Stimulated activated CD4-positive, alpha-beta T cell treated with anti-CD3 and anti-CD28 coated beads, Interleukin-15, amount 100 ng/mL, for 24 hours (primary cell): ENCODE measurements at places on chromosomes 2 and 18.

DNA sequence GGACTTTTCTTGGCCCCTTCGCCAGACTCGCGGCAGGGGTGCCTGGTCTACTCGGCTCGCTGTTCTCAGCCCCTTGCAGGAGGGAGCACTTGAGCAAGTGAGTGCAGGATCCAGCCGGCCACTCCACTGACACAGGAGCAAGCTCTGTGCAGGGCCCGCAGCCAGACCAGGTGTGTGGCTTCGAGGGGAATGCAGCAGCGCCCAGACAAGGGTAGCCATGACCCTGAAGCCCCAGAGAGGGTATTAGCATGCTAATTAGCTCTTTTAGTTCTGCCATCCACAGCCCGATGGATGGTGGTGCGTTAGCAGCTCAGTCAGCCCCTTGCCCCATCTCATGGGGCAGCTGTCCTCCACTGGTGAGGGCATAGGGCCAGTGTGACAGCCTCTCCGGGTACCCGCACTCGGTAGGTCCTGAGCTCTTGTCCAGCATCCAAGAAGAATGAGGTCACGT, 103.2 kb upstream of the HS6ST1 start:
- DNase-seq: no peak

GRCh38 chr2:10225291-10226037, 77.2 kb upstream of the HPCAL1 start:
- DNase-seq: no peak

- DNase-seq: no peak
Measured at GRCh38 chr2:127820080-127820668, 9.2 kb upstream of the WDR33 start.

- no peak for DNase-seq
Measured at GRCh38 chr2:179910735-179911113, 49.3 kb upstream of the ZNF385B start.

DNA sequence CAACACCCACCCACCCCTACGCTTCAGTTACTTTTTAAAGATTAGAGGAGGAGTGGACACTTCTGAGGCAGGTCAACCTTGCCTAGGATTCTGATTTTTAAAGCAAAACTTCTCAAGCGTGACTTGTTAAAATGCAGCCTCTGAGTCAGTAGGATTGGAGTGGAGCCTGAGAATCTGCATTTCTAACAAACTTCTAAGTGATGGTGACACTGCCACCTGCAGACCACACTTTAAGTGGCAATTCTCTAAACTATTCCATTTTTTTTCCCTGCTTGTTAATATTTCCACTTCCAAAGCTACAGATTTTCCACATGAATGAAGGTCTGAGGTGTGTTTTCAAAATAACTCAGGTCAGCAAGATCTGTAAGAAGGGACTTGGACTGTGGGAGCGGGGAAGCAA, 171.1 kb upstream of the CCDC150 start:
- no peak for DNase-seq

DNA sequence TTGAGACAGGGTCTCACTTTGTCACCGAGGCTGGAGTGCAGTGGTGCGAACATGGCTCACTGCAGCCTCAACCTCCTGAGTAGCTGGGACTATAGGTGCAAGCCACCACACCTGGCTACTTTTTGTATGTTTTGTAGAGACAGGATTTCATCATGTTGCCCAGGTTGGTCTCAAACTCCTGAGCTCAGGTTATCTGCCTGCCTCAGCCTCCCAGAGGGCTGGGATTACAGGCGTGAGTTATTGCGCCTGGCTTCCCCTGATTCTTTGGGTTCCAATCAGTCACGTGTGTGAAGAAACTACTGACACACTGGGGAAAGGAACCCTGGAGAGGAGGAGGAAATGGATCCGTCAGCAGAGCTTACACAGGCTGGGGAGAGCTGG, 22.3 kb upstream of the RAB10 start:
- no peak for DNase-seq

- peak; percentile 74 for DNase-seq
Measured at GRCh38 chr2:64609227-64609941, 44.3 kb downstream of the SERTAD2 start.

GRCh38 chr2:140808820-140809219, 1322.0 kb downstream of the LRP1B start:
- no peak for DNase-seq

DNA sequence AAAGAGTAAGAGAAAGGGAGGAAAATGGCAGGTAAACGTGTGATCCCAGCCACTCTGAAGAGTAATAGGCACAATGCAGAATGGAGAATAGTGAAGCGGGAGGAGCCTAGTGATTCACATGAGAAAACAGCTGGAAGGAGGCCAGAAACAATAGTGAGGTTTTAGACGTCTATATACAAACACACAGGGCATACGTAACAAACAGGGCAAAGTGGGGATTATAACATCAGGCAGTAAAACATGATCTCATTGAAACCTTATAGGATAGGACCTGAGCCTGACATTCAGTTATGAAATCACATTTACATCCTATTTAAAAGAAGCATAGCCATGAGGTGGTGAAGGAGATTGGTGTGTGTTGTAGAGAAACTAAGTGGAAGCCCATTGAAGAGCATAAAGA, 33.0 kb upstream of the GATA6 start:
- no peak for DNase-seq

DNA sequence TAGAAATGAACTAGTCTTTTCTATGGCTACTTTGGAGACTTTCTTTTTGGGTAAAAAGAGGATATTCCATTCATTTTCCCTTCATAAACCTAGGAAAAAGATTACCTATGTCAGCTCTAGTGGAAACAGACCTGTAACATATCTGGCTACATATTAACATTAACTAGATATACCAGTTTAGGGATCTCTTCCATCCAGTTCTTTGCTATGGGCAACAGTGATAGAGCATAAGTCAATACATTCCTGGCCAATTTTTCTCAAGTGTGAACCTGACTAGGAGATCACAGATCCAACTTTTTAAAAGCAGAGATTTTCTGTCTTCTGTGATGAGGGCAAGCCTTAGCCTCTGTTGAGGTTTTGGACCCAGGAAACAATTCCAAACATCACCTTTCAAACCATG, 34.5 kb downstream of the PLEKHM3 start:
- no peak for DNase-seq

DNA sequence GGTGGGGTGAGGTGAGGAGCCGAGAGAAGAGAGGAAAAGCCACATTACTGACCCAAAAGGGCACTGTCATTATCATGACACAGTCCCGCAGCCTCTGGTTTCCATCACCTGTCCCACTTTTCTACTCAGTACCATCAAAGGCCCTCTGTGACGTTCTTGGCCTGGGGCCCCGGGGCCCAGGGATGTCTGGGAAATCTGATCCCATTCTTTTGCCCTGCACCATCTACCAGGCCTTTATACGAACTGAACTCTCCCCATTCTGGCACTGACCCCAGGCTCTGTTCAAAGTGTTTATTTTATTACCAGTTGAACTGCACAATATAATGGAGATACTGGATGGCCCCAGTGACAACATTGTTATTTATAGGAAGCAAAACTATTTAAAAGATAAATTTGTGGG, 89.1 kb downstream of the COL6A3 start:
- DNase-seq: no peak

DNA sequence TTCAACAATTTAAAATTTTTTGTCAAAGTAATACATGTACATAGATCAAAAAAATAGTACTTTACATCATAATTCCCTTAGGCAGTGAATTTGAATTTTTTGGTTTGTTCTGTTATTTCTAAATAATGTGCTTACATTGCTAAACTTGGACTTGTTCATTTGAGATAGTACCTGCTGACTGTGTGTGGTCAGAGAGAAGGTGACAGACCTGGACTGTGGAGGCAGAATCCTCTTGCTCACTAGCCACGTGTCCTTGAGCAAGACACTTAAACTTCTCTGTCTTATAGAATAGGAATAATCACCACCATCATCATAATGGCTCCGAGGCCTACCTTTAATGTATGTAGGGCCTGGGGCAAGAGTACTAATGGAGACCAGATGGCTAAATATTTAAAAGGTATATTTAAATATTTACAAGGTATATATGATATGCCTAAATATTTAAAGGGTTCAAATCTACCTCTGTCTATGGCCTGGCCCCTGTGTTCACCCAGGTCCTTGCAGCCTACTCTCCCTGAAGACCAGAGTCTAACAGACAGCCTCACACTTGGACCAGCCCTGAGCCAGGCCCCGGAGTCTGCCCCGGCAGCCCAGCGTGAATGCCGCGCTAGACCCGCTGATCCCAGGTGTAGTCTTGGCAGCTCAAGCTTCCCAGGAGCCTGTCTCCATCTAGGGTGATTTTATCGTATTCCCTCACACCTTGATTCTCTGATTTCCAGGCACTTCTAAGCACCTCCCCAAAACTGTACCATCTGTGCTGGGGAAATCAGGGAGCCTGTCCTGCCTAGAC, 33.5 kb downstream of the ZNF532 start:
- no peak for DNase-seq

GRCh38 chr2:12036640-12036983, 290.2 kb downstream of the LPIN1 start:
- no peak for DNase-seq

GRCh38 chr2:150188800-150189199, 298.7 kb downstream of the RND3 start:
- no peak for DNase-seq

GRCh38 chr18:58009166-58009565, 34.9 kb upstream of the NEDD4L start:
- no peak for DNase-seq

- no peak for DNase-seq
Measured at GRCh38 chr2:173086518-173087213, 11.0 kb downstream of the MAP3K20 start.

GRCh38 chr18:37483984-37484819, 81.4 kb downstream of the CELF4 start:
- DNase-seq: no peak

DNA sequence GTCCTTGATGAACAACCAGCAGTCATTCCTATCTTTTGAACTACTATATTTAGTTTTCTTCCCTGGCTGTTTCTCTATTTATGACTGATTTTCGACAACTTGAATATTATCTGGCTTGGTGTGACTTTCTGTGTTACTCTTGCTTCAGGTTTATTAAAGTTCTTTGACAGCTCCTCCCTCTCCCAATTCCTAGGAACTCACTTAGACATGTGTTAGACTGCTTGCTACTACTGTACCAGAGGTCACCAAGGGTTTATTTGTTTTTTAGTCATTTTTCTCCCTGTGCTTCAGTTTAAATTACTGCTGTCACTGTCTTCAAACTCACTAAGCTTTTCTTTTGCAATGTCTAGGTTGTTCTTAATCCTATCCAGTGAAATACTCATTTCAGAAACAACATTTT, 90.5 kb downstream of the TMEM131 start:
- no peak for DNase-seq

GRCh38 chr18:76528477-76529432, 33.7 kb upstream of the ZNF516 start:
- peak; percentile 11 for DNase-seq

DNA sequence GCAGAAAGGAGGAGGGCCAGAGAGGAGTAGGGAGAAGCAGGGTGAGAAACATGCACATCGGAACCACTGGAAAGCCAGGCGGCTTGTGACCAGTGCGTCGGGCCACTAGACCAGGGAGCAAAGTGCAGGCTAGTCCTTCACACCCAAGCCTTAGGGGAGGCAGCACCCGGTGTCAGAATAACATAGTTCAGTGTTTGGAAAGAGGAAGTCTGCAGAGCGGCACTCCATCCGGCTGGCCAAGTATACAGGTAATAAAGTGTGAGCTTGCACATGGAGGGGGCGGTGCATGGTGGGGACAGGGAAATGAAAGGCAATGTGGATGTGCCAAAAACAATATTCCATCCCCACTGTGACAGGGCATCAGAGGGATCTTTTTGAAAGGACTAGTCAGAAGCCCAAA, 69.7 kb downstream of the ZNF521 start:
- no peak for DNase-seq

GRCh38 chr18:28767727-28768211, 590.8 kb upstream of the CDH2 start:
- DNase-seq: no peak
